ENCODE measurements at places on chromosomes 6 and 20. TPM values are rescaled to one million over a fixed set of nuclear protein-coding genes. Genes with fewer than 3 reads are reported as not detected.
A peak's percentile ranks its signal among the peaks of the same experiment; 100 is the strongest.

DNA sequence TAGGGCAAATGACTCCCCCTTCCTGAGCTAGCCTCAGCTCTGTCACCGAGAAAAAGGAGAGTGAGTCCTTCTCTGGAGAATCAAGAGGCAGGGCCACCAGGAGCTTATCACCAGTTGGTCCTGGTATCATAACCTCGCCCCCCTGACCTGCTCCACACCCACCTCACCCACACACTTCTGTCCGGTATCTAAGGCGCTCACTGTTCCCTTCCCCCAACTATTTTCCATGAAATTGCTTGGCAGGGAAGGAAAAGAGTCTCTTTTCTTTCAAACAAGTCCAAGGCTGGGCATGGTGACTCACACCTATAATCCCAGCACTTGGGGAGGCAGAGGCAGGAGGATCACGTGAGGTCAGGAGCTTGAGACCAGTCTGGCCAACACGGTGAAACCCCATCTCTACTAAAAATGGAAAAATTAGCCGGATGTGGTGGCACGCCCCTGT lies 77.6 kb downstream of the ZMYND8 start:
- DNase-seq, result peak; percentile 12

C6orf15 gene
- not detected for total RNA-seq

GRCh38 chr6:130780122-130780521 lies 47.1 kb upstream of the SMLR1 start:
- no peak for DNase-seq

- DNase-seq, result no peak
Measured at GRCh38 chr20:25280051-25280573, 32.2 kb downstream of the PYGB start.

SGK1 gene
- total RNA-seq, result 95.2 TPM

FAM83B gene
- 0.07 TPM for total RNA-seq

DNA sequence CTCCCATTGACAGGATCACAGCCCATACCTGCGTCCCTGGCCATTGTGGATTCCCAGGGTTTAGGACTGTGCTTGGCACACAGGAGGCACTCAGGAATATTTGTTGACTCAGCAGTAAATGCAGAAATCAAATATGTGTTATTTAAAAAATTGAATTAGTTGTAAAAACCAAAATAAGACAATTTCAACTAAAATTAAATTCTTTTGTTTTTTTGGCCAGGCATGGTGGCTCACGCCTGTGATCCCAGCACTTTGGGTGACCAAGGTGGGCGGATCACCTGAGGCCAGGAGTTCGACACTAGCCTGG lies 85.3 kb downstream of the ZDHHC14 start:
- no peak for DNase-seq

DNA sequence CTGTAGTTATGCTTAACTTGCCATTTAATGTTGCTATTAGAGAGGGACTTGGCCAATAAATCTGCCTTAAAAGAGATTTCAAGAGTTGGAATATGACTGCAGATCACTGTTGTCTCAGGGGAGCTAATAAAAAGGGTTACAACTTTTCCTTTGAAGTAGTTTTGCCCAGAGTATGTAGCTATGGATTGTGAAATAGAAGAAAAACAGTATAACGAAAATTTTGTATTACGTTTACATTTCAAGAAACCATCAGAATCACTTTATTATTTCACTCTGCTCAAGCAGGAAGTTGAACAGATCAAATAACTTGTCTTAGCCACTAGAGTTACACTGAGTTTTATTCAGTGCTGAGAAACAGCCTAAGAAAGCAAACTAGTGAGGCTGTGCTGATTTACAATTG lies 3.0 kb upstream of the ZSCAN26 start:
- no peak for DNase-seq

DNA sequence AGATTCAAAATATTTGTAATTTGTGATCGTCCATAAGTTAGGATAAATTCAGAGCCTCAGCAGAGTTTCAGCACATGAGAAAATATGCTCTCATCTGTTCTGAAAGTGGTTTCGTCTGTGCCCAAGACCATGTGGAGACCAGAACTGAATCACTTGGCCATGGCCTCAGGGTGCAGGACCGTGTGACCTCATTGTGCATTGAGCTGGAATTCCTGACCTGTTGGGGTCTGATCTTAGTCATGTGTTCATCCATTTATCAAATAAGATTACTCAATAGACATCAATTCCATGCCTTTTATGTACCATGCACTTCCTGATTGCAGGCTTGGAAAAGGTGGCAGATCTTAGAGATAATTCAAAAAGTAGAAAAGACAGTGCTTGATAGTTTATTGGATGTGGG lies 680.5 kb downstream of the QKI start:
- no peak for DNase-seq

GRCh38 chr20:41393705-41394066 lies 27.1 kb upstream of the EMILIN3 start:
- no peak for DNase-seq

CCN6 gene
- not detected for total RNA-seq

DNA sequence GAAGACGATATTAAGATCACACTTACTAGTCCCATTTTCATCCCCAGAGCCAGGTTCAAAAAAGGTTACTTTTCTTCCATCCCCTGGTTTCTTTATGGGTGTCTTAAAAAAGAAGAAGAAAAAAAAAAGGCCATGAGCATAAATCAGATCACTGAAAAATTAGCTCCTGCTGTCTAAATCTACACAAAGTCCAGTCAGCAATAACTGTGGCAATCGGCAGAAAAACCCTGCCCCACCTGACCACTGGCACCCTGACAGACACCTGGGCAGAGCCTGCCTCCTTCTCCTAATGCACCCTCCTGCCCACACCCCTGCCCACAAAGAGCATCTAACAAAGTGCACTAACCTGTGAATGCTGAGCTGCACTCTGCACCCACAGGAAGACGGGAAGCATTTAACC lies 69.8 kb downstream of the STAU1 start:
- DNase-seq, result no peak

GRCh38 chr20:17339000-17339399 lies 112.2 kb downstream of the PCSK2 start:
- DNase-seq, result no peak

GRCh38 chr6:89932245-89932802 lies 38.1 kb downstream of the GJA10 start:
- no peak for DNase-seq

DCDC2 gene
- 0.11 TPM for total RNA-seq

DNA sequence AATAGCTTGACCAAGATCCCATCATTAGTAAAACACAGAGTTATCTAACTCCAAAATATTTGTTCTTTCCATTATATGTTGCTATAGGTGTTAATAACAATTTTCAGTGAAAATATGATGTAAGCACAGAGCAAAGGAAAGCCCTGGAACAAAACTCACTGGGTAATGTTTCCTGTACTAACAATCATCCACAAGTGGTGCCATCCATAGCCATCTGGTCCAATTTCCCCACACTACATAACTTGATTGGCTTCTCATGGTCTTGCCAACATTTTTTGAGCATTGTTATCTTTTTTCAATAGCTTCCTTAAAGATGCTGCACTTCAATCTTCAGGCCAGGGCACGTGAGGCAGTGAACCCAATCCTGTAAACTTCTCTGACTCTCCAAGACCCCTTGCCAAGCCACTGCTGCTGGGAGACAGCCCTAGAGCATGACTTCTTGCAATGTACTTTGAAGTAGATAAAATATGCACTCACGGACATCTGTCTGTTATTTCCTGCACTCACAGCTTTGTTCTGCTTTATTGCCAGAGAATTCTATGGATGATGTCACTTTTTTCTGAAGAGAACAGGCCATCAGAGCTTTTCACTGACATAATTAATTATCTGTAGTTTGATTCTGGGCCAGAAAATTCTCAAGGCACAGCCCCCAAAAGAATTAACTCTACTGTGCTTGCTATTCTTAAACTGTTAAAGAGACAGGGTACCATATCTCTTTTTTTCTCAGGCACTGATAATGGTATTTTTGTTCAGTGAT lies 97.5 kb upstream of the TMEM30A start:
- DNase-seq, result no peak

- DNase-seq, result no peak
Measured at GRCh38 chr6:15780437-15780836, 117.6 kb upstream of the DTNBP1 start.

TTLL9 gene
- total RNA-seq, result not detected

DNA sequence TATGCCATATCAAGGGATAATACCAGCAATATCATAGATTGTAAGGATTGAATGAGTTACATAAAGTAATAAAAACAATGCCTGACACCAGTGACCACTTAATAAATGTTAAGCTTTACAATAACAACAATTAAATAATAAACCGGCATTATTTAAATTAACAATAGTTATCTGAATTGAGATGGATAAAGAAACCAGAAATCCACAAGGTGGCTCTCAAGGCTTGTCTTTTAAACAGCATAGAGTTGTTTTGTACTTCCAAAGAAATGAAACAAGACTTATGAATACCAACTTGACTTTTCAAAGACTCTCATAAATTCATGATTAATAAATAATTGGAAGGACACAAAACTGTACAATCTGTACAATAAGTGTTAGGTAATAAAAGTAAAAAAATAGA lies 203.1 kb downstream of the ASCC3 start:
- no peak for DNase-seq

- DNase-seq, result peak; percentile 82
Measured at GRCh38 chr6:143427109-143427817, 23.2 kb downstream of the ADAT2 start.

DNA sequence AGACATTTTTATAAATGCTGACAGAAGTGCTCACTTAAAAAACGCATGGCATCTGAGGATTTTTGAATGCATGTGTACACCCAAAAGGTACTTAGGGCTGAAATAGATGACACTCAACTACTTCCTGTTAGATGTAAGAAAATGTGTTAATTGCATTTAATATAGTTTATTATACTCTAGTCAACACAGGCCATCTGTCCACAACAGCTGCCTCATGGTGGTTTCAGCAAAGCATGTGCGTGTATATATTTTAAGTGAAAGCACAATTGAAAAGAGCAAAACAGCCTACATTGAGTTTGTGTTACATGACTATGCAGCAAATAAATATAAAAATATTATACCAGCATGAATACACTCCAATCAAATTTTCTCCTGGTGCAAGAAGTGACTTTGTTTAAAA lies 1233.0 kb upstream of the EYS start:
- no peak for DNase-seq

DNA sequence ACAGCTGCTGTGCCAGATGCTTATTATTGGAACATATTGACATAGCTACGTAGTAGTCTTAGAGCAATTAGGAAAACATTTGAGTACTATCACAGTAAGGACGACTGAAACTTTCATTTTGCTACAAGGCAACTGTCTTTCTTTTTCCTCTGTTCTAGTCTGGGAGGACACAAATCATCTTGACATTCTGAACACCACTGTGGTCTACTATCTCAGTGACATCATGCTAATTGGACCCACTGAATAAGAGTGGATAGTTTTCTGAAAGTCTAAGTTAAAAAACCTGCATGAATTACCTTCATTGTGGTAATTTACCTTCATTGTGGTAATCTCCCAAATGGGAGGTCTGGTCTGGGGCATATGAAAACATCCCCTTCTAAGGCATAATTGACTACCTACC lies 163.3 kb upstream of the MOCS1 start:
- DNase-seq, result no peak

GRCh38 chr6:82045965-82046756 lies 201.4 kb downstream of the IBTK start:
- peak; percentile 14 for DNase-seq

DNA sequence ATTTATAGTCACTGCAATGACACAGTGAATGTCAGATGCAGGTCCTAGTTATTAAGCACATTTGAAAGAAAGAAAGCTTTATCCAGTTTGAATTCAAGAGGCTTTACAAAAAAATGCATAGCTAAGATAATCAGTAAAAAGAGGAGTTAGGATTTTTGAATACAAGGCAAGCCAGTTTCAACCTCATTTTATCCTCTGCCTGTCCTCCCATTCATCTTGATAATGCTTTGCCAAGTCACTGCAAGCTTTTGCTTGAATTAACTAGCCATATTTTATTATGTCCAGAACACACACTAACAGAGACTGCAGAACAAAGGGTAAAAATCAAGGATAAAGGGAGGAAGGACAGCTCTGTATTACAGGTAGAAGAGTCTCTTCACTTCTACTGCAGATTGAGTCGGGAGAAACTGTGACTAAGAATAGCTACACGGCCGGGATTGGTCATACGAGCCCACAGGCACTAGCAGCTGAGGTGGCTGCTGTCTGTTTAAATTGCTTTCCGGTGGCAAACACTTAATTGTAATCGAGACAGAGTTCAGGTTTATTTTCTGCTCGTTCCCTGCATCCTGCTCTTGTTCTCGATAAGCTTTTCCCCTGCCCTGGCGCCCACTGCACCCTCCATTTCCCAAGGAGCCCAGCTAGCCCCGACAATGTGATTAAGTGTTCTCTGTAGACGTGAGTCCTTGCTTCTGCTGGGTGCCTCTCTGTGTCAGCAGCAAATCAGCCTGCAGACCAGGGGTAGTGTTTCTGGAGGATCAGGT lies 30.5 kb upstream of the AKAP12 start:
- DNase-seq, result peak; percentile 56

GRCh38 chr20:35539756-35540212 lies 2.1 kb upstream of the ERGIC3 start:
- DNase-seq, result no peak

- no peak for DNase-seq
Measured at GRCh38 chr6:85892346-85892745, 249.7 kb upstream of the SYNCRIP start.

DEFB119 gene
- total RNA-seq, result not detected

DNA sequence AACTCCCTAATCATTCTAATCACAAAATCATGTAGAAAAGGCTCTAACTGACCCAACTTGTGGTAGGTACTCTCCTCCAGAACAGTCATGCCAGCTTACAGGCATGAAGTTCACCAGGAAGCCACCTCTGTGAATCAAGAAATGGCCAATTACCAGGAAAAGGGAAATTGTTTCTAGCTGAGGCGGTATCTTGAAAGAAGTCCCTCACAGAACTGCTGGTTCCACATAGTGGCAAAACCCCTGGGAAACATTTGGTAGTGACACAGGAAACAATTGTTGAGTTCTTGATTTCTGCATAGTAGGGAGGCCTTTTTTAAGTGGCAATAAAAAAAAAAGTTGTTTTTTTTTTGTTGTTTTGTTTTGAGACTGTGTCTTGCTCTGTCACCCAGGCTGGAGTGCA lies 3.4 kb upstream of the ZHX3 start:
- DNase-seq, result no peak

DNA sequence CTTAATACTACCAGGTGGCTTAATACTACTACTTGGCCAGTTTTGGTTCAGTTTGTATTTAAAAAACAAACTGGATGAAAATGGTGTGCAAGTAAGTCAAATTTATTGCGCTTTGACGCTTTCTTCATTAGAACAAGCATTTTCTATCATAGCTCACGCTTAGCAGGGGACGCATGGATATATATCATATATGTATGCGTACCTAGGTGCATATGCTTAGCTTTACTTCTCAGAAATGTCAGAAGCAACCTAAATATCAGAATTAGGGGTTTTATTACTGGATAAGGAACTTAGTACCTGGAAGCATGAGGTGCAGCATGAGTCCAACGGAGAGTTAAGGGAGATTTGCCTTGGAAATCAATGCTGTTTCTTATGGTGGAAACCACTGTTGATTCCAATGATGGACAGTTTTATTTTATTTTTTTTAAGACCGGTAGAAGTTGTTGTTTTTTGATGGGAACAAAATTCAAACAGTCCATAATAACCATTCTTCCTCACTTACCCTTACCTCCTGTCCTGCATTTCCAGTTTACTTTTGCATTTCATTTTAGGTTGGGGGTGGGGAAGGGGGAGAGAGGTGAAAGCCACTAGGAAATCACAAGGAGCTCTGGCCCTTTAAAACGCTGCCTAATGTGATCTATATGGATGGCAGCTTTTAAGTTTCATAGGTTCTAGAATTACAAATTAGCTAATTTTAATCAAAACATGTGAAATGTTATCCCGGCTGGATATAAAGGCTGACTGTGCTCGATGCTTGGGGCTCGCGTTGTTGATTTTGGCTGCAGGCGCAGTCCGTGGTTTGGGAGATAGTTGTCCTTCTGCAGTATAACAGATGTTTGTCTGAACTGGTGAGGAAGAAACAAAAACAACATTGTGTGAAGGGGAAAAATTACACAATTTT lies 2.1 kb downstream of the SOBP start:
- DNase-seq, result no peak
